ENCODE measurements at places on chromosomes 16 and 17.

GRCh38 chr17:18877104-18877645 is 19.2 kb downstream of the PRPSAP2 start:
- DNase-seq: no peak

- DNase-seq: no peak
Measured at GRCh38 chr16:65837464-65837863, 529.0 kb upstream of the CDH5 start.

GRCh38 chr17:56910509-56911235 is 3.2 kb downstream of the TRIM25 start:
- DNase-seq: no peak

DNA sequence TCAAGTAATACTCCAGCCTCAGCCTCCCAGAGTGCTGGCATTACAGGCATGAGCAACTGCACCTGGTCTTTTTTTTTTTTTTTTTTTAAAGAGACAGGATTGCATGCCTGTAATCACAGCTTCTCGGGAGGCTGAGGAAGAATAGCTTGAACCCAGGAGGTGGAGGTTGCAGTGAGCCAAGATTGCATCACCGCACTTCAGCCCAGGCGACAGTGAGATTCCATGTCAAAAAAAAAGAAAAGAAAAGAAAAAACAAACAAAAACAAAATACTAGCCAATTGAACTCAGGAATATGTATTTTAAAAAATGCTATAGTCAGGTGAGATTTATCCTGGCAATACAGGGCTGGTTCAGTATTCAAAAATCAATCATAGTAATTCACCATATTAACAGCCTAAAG is 117.7 kb upstream of the TMEM97 start:
- no peak for DNase-seq

DNA sequence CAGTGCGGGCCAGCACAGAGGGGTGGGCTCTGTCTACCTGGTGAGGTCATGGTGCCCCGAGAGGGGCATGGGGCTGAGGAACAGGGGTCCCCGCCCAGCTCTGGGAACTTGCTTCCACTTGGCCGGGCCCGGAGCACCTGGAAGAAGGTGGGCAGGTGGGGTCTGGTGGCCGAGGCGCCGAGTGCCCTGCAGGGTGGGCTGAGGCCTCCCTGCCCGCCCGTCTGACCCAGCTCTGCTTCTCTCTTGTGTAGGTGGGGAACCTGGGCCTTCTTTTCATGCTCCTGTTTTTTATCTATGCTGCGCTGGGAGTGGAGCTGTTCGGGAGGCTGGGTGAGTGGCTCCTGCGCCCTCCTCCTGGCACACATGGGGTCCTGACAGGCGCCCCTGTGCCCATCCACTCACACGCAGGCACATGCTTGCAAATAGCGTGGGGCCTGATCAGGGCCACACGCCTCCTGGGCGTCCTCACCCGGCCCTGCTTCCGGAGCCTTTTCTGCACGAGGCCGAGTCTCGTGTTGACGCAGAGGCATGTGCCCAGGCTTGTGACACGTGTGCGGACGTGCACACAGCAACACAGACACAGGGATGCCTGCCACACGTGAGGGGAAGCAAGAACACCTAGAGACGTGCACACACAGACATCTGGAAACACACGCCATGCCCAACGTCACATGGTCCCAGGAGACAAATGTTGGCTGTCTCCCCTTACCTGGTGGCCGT is 8.2 kb downstream of the TPSG1 start:
- no peak for DNase-seq

GRCh38 chr16:16989368-16989767 is 481.4 kb downstream of the XYLT1 start:
- DNase-seq: no peak

DNA sequence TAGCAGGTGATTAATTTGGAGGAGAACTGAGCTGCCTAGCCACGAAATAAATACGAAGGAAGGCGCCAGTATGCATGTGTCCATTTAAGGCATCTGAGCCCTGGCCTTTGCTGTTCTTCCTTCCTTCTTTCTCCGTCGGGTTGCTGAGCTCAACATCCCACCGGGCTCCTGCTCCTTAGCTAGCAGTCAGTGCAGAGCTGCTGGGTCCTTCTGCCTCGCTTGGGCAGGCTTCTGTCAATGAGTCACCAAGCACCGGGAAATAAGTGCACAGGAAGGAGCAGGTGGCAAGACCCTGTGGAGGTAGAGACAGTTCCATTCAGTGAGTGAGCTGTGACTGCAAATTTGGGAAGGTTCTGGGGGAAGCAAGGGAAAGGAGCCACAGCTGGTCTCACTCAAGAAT is 120.7 kb downstream of the CCDC182 start:
- no peak for DNase-seq

GRCh38 chr16:888901-889570 is 81.7 kb downstream of the LMF1 start:
- DNase-seq: no peak

DNA sequence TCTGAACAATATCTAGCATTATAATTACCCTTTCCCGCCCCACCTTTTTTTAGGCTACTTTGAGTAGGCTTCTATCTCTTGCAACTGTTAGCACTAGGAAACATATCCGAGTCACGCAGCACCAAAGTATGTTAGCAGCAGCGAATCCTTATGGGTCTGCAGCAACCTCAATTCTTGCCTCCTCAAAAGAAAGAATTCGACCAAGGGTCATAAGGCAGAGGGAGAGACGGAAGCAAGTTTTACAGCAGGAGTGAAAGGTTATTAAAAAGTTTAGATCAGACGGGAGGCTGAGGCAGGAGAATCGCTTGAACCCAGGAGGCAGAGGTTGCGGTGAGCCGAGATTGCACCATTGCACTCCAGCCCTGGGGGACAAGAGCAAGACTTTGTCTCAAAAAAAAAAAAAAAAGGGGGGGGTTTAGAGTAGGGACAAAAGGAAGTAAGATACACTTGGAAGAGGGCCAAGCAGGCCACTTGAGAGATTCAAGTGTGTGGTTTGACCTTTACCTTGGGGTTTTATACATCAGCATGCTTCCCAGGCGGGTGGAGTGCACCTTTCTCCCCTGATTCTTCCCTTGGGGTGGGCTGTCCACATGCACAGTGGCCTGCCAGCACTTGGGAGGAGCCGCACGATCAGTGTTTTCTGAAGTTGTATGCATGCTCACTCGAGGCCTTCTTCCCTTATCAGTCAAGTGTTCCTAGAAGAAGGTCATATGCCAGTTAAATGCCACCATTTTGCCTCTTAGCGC is 67.7 kb downstream of the HLF start:
- no peak for DNase-seq

- no peak for DNase-seq
Measured at GRCh38 chr17:81027591-81028505, 7.1 kb upstream of the BAIAP2 start.

- DNase-seq: no peak
Measured at GRCh38 chr16:87201790-87202189, 115.4 kb downstream of the C16orf95 start.

DNA sequence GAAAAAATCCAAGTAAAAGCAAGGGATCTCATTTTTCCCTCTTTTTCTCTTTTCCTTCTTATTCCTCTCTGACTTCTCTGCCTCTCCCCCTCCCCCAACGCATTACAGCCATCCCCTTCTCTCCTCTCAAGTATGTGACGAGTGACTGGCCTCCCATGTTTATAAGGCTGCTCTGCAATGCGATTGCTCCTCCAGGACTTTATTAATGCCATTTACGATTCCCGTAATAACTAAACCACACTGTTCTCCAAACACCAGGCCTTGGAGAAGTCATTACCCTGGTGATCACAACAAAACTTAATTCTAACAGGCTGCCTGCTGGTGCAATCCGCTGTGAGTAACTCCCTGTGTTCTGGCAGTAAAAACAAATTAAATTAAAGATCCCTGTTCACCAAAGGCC is 88.8 kb downstream of the HS3ST3B1 start:
- no peak for DNase-seq

- no peak for DNase-seq
Measured at GRCh38 chr17:27575912-27576252, 55.1 kb upstream of the LGALS9 start.

DNA sequence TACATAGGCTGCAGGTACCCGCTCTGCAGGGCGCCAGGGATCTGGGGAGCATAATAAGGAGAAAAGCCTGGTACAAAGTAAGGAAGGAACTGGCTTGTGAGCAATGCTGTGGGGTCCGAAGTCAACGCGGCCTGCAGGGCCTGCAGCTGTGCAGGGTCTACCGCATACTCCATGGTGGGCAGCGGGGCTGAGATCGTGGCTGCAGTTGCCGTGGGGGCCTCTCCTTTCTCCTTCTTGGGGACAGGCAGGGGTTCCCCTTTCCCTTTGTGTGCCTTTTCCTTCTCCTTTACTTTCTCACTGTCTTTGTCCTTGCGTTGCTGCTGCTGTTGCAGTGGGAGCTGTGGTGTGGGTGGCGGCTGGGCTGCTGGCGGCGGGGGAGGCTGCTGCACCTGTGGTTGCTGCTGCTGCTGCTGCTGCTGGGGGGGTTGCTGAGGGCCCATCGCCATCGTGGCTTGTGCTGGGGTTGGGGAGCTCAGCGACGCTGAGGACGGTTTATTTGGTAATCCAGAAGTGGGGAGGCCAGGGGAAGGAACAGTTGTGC is 259.6 kb downstream of the ZFHX3 start:
- DNase-seq: peak; percentile 89

DNA sequence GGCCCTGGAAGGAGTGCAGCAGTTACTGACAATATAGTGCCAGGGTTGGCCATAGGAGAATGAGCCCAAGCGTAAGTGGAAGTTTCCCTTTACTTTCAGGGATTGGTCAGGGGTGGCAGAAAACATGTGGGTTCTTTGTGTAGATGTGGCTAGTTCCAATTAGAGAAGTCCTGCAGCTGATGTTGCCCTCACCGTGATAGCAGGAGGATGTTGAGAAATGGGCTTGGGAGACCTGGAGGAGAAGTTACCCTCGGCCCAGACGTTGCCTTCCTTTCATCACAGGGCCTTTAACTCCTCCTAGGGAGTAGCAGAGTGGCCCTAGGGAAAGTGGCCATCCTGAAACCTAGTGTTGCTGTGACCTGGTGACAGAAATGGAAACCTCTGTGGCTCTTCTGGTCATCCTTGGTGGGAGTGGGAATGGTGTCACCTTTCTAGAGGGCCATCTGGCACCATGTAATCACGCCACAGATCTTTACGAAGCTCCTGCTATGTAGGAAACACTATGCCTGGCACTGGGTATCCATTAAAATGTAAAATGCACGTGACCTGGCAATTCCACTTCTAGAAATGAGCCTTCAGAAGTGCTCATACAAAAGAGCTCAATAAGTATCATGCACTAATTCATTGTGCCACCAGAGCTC is 6.7 kb downstream of the TMEM92 start:
- DNase-seq: no peak

DNA sequence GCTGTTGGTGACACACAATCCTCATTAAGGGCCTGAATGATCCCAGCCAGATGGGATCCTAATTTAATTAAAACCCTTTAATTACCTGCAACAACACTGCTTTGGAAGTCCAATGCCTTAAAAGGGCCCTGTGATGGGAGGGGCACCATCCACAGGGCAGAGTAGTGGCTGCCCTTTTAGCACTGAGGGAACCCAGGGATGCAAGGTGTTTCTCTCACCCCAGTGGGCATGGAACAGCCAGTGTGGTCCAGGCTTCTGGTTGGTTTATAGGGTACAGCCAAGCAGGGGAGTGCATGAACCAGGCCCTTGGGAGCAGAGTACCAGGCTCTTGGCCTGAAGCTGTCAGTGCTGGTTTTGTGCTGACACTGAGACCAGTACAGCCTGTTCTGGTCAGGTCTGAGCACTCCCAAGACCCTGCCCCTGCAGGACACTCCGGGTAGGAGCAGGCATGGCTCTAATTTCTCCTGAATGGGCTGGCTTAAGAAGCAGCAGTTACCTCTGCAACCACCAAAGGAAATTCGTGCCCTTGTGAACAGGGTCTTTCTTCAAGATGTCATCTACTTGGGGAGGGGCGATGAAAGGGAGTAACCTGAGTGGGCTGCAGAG is 9.9 kb downstream of the NXPH3 start:
- no peak for DNase-seq

- no peak for DNase-seq
Measured at GRCh38 chr17:79699386-79700036, 31.2 kb upstream of the ENPP7 start.

- no peak for DNase-seq
Measured at GRCh38 chr16:80459331-80459777, 81.4 kb upstream of the DYNLRB2 start.

GRCh38 chr16:6510261-6510660 is 822.4 kb upstream of the RBFOX1 start:
- DNase-seq: no peak

DNA sequence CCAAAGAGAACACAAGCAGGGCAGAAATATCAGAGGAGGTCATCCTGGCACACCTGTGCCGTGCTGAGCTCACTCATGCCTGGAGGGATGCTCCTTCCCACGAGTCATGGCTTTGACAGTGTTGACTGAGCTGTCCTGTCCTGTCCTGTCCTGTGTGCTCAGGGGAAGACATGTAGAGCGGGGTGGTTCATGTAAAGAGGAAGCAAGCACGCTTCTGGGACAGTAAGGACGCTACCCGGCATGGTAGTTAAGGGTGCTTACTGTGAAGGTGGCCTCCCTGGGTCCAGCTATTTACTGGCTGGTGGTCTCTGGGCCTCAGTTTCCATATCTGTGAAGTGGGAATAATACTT is 398 bp downstream of the LGALS9 start:
- no peak for DNase-seq

GRCh38 chr17:12094336-12094735 is 73.7 kb downstream of the MAP2K4 start:
- DNase-seq: no peak

GRCh38 chr17:73384926-73385325 is 73.1 kb upstream of the CDC42EP4 start:
- no peak for DNase-seq

- DNase-seq: no peak
Measured at GRCh38 chr16:11024333-11025053, 80.1 kb downstream of the CLEC16A start.

DNA sequence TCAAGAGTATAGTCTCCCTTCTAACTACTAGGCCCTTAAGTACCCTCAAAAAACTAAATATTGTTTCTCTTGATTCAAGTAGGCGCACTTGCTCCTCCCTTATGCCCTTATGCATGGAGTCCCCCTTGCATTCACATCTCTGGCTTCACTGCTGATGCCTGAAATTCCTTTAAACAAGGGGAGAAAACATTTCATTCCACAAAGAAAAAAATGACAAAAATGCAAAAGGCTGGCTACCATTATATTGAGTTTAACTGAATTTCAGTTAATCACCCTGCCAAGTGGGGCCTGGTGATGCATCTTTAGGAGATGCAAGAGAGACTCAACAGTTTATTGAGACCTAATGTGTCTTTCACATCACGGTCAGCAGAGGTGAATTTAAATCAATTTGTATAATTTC is 35.6 kb downstream of the CRLF3 start:
- DNase-seq: no peak

- DNase-seq: no peak
Measured at GRCh38 chr17:45228763-45229539, 7.3 kb downstream of the FMNL1 start.

GRCh38 chr17:68763562-68763961 is 162.4 kb upstream of the FAM20A start:
- no peak for DNase-seq

DNA sequence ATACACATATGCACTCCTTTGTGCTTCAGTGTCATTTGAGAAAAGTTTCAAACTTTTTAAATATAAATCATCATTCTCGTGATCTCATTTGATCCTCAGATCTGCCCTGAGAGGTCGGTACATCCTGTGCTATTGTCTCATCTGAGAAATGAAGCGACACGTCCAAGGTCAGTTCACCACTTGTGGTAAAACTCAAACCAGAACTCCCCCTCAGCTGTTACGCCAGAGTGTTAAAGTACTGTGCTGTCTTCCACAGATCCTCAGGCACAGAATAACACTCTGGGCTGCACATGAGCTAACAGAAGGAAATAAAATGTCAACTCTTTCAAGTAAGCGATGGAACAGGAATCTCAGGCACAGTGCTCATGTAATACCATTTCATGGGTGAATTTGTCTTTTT is 31.4 kb downstream of the ANKFN1 start:
- DNase-seq: no peak

GRCh38 chr16:4093495-4094126 is 22.6 kb downstream of the ADCY9 start:
- no peak for DNase-seq
